ENCODE measurements at places on chromosomes 11 and 22.
A peak's percentile ranks its signal among the peaks of the same experiment; 100 is the strongest.

DNA sequence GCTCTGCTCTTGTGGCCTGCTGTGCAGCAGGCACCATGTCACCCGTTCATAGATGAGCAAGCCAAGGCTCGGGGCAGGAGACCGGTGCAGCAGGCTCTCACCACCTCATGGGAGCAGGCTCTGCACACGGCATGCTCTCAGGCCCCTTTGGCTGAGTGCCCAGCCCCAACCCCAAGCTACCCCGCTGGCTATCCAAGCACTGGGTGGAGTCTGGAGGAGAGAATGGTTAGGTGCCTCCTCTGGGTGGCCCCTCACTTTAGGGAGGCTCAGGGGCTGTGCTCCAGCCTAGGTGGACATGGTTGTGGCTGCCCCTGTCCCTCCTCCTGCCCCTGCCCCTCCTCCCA, 199.9 kb downstream of the IGLL1 start:
- DNase-seq = no peak

GRCh38 chr11:95485115-95485900, 254.3 kb upstream of the SESN3 start:
- no peak for DNase-seq

GRCh38 chr11:47551086-47551485, 1.8 kb downstream of the CELF1 start:
- DNase-seq = no peak

DNA sequence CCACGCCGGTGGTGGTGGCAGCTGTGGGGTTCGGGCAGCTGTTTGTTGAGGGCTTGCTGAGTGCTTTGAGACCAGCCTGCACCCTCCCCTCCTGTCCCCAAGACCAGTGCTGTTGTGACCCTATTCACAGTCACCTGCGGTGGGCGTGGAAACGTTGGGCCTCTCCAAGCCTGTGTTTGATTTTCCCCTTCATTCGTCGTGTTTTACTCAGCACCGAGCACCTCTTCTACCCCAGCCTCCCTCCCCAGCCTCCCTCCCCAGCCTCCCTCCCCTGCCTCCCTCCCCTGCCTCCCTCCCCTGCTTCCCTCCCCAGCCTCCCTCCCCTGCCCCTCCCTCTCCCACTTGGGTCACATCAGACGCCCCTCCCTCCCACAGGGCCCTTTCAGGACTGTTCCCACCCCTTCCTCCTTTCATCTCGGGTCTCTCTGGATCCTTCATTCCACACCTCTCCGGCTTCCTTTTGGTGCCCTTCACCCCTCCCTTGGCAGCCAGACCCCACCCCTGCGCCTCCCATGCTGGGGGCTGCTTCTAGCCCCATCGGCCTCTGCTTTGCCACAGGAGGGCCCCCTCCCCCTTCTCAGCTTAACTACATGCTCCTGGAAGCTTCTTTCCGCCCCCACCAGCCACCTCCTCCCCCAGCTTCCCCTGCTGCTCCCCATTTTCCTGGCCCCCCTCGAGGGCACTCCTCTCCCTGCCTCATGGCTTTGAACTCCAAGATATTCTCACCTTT, 14.8 kb downstream of the FRMD8 start:
- no peak for DNase-seq

GRCh38 chr22:49943405-49943765, 17.2 kb upstream of the PIM3 start:
- no peak for DNase-seq

- no peak for DNase-seq
Measured at GRCh38 chr11:66717925-66718319, 11.1 kb downstream of the SPTBN2 start.

- DNase-seq = no peak
Measured at GRCh38 chr11:117932426-117932825, 3.2 kb upstream of the TMPRSS13 start.

GRCh38 chr11:82462608-82463242, 270.9 kb downstream of the FAM181B start:
- DNase-seq = no peak

GRCh38 chr11:125175896-125176575, 11.5 kb downstream of the PKNOX2 start:
- DNase-seq = no peak

DNA sequence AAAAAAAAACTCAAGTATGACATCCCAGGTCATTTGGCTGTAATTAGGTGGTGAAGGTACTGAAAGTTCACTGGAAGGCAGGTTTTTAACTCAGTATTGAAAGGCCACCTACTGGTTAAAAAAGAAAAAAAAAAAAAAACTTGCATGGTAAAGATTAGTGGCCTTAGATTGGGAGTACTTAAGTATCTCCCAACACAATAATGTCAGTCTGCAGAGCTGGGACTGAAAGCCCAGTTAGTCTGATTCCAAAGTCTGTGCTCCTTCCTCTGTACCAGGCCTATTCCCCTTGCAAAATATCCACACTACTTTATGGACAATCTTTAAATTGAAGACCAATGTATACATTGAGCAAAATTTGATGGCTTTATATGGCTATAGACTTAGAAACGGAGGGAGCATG, 85.5 kb downstream of the NOX4 start:
- DNase-seq = no peak

DNA sequence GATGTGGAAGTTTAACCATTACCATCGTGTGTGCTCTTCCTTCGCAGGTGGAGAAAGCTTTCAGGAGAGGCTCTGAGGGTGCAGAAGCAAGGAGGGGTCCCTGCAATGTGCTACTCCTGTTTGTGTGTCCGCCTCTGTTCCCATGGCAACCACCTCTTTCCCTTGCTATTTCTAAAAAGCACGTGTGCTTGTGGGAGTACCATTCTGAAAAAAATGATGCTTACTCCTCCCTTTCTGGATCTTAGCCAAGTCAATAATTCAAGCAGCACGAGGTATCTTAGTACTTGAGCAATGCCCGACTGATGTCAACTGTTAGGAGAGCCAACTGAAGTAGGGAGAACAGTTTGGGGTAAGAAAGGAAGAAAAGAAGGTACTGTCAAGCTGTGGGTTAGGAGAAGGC, 628.7 kb downstream of the NTM start:
- no peak for DNase-seq

DNA sequence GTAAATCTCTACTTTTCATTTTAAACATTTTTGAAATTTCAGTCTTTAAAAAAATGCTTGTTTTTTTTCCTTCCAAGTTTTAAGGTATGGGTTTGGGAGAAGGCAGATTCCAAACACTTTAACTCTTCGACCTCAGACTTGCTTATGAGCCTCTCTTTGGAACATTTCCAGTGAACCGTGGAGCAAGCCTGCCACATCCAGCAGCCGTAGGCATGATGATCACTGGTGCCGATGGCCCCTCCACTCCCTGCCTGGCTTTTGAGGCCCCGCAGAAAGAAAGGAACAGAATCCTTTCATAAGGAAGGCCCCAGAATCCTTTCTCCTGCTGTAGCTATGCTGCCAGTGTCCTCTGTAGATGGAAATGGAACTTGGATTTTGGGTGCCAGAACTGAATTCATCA, 50.7 kb downstream of the BMAL1 start:
- DNase-seq = no peak

DNA sequence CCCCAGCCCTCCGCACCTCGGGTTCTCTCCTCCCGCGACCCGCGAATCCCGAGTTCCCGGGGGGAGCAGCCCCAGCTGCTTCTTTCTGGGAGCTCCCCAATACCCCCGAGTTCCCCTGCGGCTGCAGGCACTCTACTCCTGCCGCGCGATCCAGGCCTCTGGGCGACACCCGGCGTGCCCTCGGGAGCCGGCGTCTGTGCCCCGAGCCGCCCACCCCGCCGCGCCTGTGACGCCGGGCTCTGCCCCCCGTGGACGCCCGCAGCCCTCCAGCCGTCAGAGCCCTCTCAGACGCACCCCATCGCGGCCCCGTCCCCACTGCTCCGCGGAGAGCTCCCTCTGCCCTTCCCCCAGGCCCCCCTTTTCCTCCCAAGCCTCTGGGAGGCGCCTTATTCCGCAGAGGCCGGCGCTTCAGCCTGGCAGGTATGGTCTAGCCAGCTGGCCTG, 422 bp downstream of the GLB1L2 start:
- DNase-seq = no peak

GRCh38 chr11:107821199-107821927, 37.2 kb downstream of the SLC35F2 start:
- peak; percentile 14 for DNase-seq

GRCh38 chr22:28714043-28714628, 27.5 kb downstream of the CHEK2 start:
- DNase-seq = no peak

DNA sequence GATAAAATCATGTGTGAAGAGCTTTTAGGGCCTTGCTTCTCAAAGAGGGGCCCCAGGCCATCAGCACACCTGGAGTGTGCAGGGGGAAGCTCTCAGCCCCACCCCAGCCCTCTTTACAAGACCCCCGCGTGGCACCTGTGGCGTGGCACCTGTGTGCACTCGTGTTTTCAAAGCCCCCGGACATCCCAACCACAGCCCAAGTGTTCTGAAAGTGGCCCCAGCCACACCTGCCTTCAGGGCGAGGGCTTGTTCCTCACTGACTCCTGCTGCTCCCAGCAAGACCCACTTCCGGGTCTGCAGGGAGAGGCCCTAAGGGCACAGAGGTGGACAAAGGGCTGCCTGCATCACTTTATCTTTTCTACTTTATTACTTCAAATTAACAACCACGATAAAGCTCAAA, 17.5 kb upstream of the TMEM184B start:
- no peak for DNase-seq

- DNase-seq = no peak
Measured at GRCh38 chr22:37148031-37148651, 1.6 kb downstream of the IL2RB start.

GRCh38 chr11:8365216-8365941, 101.7 kb upstream of the LMO1 start:
- no peak for DNase-seq

DNA sequence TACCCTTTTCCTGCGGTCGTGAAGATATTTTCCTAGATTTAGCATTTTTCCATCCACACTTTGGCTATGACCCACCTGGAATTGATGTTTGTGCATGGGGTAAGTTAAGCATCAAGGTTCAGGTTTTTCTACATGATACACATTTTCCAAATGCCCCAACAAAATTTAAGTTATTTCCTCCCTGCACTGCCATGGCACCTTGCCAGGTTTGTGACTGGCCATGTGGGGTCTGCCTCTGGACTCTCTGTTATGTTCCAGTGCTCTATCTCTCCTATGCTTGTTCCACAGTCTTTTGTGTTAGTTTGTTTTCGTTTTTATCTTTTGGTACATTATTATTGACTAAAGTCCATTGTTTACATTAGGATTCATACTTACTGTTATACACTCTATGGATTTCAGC, 934.3 kb downstream of the TBC1D22A start:
- DNase-seq = no peak

DNA sequence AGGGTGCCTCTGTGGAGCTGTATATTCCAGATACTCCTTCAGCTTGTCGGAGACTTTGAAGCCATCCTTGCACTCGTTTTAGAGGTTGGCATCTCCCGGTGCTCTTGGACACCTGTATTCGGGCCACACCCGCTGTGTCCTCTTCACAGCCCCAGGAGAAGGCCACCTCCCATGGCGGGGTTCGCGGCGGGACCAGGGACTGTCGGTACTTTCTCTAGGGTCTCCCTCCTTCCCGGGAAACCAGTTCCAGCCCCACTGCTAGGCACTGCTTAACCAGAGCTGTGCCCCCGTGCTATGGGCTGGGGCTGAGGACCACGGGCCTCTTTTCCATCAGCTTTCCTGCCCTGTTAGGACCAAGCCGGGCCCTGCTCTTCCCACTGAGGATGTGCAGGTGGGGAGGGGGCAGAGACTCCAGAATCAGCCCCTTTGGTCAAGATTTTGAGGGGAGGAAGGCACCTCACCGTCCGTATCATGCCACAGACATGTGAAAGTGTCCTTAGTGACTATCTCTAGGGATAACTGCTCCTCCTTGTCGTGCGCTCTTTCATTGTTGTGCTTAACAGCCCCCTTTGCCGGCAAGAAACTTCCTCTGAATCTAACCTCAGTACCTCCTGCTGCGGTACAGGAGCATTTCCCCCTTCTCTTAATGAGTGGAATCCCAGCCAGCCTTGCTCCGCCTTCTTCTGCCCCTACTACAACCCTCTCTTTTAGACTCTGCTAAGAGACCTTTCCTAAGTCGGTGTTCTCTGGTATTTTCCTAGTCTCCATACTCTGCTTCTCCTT, 1.2 kb upstream of the B3GAT1 start:
- DNase-seq = no peak

DNA sequence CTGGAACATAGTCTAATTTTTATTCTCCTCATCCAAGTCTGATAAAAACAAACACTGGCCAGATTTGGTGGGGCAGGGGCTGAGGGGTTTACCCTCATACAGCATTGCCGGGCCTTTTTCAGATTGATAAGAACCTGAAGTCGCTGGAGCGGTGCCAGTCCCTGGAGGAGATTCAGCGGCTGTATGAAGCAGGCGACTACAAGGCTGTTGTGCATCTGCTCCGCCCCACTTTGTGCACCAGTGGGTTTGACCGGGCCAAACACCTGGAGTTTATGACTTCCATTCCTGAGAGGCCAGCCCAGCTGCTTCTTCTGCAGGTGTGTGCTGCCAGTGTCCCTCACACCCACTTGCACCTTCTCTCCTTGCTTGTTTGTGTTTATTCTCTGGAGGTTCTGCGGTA, 55.8 kb downstream of the CABIN1 start:
- DNase-seq = no peak

- no peak for DNase-seq
Measured at GRCh38 chr11:119774172-119774763, 45.3 kb upstream of the NECTIN1 start.

GRCh38 chr11:132084433-132084832, 714.0 kb downstream of the NTM start:
- DNase-seq = no peak

DNA sequence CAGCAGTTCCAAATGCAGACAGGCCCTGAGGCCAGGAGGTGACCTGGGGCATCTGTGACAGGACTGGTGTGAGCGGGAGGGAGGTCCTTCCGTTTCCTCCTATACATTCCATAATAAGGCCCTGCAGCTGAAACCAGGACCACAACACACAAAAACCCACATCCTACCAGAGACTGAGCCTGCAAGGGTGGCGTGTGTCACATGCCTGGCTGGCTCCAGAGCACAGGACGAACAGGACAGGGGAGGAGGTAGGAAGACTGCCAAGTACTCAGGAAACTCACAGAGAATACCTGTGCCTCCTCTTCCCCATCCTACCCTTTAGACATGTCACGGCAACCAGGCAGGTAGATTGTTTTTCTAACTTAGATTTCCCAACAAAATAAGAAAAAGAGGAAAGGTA, 103.9 kb downstream of the ARL14EP start:
- no peak for DNase-seq

DNA sequence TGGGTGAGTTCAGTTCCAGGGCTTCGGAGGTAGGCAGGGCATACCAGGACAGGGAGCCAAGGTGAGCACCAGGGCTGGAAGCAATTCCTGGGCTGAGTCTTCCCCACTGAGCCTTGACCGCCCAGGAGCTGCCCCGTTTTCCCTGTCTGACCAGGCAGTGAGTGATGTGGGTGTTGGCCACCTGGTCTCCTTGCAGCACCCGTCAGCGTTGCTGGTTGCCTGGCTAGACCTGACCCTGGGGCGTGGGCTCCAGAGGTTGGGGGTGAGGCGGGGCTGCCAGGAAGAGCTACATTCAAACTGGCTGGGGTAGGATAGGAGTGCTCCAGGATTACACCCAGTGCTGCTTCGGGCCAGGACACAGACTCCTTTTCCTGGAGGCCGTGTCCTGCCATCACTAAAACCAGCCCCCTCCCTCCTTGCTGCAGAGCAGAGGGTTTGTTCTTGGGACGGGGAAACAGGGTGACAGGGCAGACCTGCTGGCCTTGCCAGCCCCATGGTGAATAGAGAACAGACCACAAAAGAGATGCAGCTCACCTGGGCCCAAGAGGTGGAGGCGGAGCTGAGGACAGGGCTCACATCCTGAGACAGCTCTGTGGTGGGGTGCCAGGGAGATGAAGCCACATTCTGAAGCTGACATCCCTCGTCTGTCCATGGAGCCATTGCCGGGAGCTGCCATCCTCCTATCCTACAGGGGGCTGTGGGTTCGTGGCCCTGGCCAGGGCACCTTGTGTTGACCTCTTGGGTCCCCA, 14.2 kb downstream of the INCENP start:
- DNase-seq = no peak

GRCh38 chr22:30832407-30832987, 136.1 kb downstream of the MORC2 start:
- no peak for DNase-seq

Measured in hepatic stellate cell (primary cell).